NCI-H1417 (cell line): ENCODE measurements at places on chromosomes 3 and 15.

DNA sequence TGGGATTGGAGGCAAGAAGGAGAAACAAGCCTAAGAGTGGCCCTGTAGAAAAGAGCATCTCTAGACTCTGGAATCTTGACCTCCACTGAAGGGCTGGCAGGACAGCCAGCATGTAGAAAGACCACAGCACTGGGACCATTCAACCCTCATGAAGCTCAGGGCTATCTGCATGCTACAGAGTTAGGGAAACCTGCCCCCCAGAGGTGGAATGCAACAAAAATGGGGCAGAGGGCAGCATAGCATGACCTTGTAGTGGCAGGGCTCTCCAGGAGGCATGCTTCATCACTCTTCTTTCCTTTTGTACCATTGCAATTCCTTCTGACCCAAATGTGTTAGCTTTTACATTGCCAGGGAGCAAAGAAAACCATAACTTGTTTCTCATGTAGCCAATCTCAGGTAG lies 445.4 kb downstream of the EPHB1 start:
- no peak for DNase-seq

- DNase-seq, result no peak
These were observed 116.1 kb downstream of the PCCB start for GRCh38 chr3:136366289-136366688.

DNA sequence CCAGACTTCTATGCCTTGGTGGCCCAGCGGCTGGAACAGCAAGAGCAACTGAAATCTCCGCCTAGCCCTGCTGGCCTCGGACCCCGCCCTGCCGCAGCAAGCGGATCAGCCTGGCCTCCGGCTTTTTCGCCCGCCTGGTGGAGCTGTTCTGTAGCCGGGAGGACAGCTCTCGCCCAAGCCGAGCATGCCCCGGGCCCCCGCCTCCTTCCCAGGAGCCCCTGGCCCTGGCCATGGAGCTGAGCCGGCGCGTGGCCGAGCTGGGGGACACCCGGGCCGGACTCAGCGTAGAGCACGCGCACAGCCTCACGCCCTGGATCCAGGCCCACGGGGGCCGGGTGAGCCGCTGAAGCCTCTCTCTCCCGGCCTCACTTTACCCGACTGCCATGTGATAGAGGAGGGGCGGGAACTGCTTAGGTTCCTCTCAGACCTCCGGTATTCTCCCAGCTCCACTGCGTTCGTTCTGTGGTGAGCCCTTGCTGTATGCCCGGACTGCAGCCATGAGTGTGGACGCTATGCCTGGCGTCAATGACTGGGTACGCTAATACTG lies 24.1 kb upstream of the MRPL3 start:
- DNase-seq, result no peak

DNA sequence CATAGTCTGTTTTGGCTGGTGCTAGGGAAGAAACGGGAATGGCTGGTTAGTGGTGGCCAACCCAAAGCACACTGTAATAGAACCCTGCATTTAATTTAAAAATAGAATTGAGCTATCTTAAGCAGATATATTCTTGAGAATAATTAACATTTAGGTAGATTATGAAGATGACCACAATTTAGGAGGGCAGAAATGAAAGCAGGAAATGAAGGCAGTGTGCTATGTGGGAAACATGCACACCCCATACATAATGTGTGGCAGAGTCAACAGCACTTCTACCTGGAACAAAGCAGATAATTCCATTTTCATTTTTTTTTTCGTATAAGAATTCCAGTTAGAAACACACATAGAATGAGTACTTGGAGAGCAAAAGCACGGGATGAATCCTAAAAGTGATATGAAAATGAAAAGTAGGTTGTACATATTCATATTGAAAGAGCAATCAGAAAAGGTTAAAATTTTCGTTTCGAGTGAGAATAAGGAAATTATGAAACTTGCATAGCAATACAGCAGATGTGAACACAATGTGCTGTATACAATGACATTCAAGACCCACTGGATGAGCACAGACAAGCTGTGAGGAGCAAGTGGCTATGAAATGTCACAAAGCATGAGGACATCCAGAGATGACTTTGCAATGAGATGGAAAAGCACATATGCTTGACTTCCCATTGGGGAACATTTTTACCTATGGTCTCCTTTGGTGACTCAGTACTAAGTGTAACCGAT lies 102.6 kb downstream of the TFG start:
- no peak for DNase-seq

DNA sequence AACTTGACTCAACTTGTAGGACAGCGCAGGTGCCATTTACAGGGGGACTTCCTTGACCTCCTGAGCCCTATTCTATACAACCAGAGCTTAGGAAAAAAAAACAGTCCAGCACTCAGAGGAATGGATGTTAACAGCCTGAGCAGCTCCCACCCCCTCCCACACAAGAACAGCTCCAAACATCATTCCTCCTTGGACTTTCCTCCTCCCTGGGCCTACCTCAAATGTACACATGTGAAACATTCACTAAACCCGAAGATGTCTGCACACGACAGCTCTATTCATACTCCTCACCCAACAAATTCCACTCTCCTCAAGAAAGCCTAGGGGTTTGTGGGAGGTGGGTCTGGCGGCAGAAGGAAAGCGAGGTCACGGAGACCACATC lies 503 bp upstream of the ATRIP start:
- no peak for DNase-seq

DNA sequence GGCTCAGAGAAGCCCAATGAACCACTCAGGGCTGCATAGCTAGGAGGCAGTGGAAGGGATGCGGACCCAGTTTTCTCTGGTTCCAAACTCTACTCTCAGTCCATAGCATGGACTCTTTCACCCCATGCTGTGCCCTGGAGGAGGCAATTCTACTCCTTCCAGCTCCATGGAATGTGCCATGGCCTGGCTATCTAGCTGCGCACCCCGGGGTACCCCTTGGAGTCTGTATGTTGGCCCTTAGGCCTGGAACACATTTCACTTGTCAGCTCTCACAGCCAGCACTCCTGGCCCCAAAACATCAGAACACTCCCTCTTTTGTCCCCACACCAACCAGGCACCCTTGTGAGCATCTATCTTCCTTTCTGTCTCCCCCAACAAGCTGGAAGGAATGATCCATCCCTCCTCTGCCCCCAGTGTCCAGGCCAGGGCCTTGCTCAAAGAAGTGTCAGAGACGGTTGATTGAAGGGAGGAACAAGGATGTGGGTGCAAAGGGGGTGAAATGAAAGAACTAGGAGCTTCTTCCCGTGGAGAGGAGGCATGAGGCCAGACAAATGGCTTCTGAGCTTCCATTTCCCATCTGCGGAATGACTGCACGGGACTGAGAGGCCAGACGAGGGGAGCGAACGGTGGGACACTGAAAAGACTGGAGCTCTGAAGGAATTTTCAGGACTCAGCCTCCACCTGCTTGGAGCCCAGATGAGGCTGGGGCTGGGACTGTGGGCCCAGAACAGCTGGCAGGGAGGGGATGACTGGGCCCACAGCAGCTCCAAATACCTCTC lies 2.8 kb downstream of the PRSS50 start:
- no peak for DNase-seq

DNA sequence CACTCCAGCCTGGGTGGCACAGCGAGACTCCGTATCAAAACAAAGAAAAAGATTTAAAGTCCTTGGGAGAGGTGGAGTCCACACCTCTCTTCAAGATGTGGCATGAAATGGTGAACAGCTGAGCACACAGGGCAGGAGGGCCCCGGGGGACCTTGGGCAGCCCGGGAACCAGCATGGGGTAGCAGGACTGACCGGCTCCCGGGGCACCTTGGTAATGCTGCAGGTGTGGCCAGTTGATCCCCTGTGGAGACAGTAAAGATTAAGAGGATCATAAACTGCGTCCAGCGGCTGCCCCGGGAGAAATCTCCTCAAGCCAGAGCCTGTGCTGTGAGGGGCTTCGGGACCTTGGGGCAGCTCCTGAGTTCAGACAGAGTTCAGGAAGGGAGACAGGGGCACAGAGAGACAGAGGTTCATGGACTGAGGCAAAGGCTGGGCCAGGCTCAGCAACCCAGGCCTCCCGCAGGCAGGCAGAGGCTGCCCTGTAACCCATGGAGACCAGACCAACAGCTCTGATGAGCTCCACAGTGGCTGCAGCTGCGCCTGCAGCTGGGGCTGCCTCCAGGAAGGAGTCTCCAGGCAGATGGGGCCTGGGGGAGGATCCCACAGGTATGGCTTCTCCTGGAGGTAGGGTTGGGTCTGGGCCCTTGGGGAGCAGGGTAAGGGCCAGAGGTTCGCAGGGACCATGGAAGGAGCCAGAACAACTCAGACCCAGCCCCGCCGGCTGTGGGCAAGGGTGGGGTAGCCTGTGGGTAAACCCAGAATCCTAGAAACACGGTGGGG lies at the start of gene NR2E3:
Gene NR2E3 (plus strand): TSS at position 299 of the 780 bp plus-strand sequence. CDS start 190 bp downstream, at position 489.
- peak; percentile 68 for DNase-seq

GRCh38 chr15:78170848-78171773 lies 21.9 kb downstream of the IDH3A start:
- DNase-seq, result no peak

DNA sequence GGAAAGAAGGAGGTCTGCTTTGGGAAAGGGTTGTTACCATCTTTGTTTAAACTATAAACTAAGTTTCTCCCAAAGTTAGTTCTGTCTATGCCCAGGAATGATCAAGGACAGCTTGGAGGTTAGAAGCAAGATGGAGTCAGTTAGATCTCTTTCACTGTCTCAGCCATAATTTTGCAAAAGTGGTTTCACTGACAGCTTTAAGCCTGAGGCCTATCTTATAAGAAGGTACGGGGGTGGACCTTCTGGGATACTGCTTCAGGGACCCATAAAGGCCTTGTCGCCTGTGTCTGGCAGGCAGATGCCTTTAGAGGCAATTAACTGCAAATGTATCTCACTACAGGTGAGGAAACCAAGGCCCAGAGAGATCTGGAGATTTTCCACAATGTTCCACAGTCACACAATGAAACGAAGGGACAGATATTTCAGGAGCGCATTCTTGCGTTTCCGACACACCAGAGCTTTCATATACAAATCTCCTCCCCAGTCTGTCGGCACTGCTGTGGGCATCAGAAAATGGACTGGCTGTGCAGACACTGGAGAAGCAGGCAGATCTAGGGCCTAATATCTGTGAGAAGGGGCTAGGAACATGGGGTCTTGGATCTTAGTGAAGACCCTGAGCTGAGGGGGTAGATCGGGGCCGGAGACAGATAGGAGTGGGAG lies 169.5 kb upstream of the SMAD3 start:
- no peak for DNase-seq

DNA sequence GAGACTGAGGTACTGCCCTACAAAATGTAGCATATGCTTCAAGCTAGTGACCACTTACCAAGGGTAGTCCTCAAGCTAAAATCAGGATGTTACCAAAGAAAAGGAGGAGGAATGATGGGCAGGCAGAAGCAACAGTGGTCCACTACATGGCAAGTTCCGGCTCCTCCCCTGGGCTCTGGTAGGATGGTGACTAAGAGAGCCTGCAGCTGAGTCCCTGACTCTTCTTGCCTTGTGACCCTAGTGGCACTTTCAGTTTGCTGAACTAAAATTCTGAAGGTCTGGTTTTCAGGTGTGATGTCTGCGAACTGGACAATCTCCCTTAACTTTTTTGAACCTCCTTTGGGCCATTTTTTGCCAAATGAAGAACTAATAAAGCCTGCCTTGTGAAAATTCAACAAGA lies 40.9 kb downstream of the MRPL46 start:
- DNase-seq, result no peak

- DNase-seq, result peak; percentile 62
These were observed 225.0 kb upstream of the ATP11B start for GRCh38 chr3:182568261-182568660.

DNA sequence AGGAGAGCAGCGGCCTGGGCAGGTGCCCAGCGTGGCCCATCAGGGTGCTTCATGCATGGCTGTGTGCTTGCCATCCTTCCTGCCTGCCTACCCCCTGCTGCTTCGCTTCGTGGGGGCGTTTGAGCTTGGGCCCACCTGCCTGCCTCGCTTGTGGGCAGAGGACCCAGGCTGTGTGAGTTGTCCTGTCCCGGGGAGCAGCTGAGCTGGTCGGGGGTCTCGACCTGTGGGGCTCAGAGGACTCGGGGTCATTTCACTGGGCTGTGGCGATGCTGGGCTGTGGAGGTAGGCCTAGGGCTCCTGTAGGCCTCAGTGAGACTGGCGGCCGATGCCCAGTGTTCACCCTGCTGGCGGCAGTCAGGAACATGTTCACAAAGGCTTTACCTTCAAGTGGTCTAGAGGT lies 12.1 kb upstream of the STAB1 start:
- DNase-seq, result no peak

DNA sequence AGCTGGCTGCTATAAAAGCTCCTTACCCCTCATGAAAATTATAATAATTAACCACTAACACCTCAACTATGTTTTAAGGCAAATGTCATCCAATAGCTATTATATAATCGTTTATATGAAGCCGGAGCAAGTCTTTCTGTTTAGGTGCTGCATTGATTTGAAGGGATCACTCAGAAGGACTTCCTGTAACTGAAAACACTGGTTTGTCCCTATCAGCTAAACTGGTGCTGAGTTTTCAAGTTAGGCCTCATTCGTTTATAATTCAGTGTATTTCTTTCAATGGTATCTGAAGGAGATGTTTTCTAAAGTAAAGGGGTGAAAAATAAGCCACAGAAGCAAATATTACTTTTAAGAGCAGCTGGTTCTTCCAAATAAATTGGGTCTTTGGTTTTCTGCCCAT lies 14.2 kb downstream of the MEIS2 start:
- DNase-seq, result no peak

- no peak for DNase-seq
These were observed 89.4 kb upstream of the ACKR4 start for GRCh38 chr3:132507657-132508056.

- DNase-seq, result no peak
These were observed 47.6 kb downstream of the TXNRD3 start for GRCh38 chr3:126607214-126607908.

DNA sequence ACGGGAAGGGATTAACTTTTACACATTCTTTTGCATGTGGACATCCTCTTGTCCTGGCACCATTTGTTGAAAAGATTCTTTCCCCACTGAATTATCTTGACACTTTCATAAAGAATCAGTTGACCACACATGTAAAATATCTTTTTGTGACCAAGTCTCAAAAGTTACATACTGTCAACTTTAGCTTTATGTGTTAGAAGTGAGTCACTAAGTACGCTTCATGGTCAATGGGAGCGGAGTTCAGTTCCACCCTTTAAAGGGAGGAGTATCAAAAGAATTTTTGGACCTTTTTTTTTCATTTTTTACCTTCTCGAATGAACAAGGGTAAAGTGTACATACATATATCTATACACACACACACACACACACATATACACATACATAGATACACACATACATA lies 35.4 kb downstream of the MAPK6 start:
- DNase-seq, result no peak

DNA sequence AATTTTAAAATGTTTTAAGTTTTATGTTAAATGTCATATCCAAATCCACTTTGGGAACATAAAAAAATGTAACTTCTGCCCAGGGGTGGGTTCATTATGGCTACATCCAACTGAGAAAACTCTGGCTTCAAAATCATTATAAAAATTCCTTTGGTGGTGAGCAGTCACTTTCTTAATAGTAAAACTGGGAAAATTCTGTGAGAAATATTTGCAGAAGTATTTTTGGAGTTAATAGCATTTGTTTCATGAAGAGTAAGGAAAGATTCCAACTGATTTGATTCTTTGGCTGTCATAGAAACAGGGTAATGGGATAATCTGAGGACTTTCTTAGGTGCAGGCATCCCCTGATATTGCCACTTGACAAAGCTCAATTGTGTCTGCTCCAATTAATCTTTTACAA lies 38.8 kb downstream of the CPA3 start:
- DNase-seq, result no peak

GRCh38 chr3:176183181-176183580 lies 1014.1 kb downstream of the TBL1XR1 start:
- no peak for DNase-seq

- no peak for DNase-seq
These were observed 479.9 kb downstream of the CNTN4 start for GRCh38 chr3:2578560-2578959.

- no peak for DNase-seq
These were observed 4.7 kb upstream of the CLASP2 start for GRCh38 chr3:33722626-33723370.

GRCh38 chr3:99599894-99600293 lies 38.5 kb upstream of the COL8A1 start:
- DNase-seq, result no peak
